Activated CD4-positive, alpha-beta T cell treated with anti-CD3 and anti-CD28 coated beads, Interleukin-2, amount 50 U/mL, for 16 hours (primary cell): ENCODE measurements at places on chromosomes 5 and 9.

DNA sequence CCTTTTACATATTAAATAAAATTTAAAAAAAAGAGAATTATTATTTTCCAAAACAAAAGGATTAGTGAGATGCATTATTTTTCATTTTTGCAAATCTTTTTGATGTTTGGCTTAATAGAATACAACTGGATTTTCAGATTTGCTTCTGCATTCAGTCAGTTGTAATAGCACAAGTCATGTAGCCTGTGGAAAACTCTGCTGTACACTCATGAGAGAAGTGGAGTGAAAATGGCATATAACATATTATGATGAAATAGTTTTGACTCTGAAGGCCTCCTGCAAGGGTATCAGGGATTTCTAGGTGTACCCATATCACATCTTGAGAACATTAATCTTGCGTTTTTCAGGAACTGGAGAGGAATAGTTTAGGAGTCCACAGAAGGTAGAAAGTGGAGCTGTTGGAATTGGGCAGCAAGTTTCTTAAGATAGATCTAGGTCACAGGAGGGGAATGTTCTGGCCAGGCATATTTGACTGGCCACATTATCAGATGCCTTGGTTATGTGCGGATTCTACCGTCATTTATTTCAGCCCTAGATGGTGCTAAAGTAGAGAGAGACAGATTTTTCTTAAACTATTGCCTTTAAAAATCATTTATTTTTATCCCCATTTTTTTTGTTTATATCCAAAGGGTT lies 16.4 kb downstream of the LNPEP start:
- no peak for DNase-seq

GRCh38 chr5:56206126-56206910 lies 26.8 kb downstream of the ANKRD55 start:
- DNase-seq: no peak

GRCh38 chr9:92377876-92378275 lies 26.5 kb downstream of the OGN start:
- no peak for DNase-seq

DNA sequence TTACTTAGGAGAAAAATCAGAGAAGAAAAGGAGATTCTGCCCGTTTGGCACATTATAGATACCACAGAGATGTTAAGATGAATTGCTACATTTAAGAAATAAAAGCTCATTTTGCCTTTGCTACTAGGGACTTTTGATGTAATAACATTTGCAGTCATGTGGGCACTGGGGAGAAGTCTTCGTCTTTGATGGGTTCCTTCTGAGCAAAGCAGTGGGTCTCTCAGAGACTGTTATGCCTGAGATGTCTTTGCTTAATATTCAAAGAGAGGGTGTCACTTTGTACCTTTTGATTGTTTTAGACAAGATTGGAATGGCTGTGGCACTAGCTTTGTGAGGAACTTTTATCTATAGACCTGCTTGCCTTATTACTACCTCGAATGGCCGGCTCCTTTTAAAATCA lies 25.0 kb downstream of the SLC25A25 start:
- no peak for DNase-seq

DNA sequence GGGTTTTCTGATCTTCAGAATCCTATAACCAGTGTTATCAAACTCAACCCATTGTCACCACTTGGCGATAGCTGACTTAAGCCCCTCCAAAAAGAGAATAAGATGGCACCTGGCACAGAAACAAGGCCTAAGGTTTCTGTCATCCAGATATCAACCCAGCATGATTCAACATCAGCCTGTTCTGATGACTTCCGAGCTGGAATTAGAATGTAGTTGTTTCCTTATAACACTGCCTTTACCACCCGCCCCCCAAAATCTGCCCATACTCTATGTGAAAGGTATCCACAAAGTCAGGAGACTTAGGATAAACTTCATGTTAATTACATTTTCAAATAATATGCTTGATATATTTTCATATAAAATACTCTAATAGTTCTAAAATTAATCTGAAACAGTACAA lies 5.2 kb downstream of the KLF9 start:
- no peak for DNase-seq
